Right kidney (tissue), 9 donors: ENCODE measurements at places on chromosomes 3 and 15.

- no peak for DNase-seq
Observed at GRCh38 chr3:140602781-140603180, 75.1 kb upstream of the TRIM42 start.

- no peak for DNase-seq
Observed at GRCh38 chr3:176987901-176988650, 209.2 kb downstream of the TBL1XR1 start.

GRCh38 chr3:138803006-138803653 is 31.6 kb downstream of the PIK3CB start:
- no peak for DNase-seq

GRCh38 chr15:71707230-71708050 is 102.9 kb upstream of the NR2E3 start:
- DNase-seq: no peak

DNA sequence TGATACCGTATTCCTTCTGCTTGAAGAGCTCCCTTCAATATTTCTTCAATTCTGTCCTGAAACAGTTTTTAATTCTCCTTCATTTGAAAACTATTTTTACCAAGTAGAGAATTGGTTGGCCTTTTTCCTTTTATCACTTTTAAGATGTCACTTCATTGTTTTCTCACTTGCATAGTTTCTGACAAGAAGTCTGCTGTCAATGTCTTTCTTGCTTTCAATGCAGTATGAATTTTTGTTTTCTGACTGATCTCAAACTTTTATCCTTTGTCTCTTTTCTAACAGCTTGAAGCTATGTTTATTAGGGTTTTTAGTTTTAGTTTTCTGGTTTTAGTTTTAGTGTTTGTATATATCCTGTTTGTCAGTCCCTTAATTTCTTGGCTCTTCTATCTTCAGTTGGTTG is 364.8 kb upstream of the TPRG1 start:
- DNase-seq: no peak

DNA sequence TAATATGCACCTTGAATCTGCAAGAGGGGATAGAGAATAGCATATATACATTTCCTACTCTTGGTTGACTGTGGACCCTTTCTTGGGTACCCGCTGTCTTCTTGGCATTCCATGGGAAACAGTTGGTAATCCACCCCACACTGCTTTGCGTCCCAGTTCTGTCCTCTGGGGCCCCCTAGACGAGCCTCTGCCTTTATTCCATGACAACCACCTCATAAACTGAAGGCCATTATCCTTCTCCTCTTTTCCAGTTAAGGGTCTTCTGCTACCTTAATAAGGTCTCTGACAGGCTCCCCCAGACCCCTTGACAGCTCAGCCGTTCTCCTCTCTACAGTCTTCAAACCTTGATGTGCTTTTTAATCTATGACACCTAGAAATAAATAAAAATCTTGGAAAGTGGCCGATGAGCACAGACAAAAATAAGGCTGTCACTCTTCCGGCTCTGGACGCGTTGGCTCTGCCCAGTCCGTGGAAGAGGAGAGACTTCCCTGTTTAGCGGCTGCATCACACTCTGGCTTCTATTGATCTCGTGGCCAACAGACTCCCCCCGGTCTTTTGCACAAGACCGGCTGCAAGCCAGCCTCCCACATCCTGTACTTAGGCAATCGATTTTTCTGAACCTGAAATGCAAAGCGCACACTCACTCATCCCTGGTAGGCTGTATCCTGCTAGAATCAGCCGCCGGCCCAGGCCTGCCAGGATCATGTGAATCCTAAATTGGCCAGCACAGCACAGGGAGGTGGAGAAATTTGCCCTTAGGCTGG is 251.0 kb upstream of the TLE3 start:
- no peak for DNase-seq

GRCh38 chr3:46089237-46090011 is 62.1 kb upstream of the XCR1 start:
- no peak for DNase-seq

GRCh38 chr3:122094693-122095092 is 39.5 kb downstream of the CD86 start:
- no peak for DNase-seq

DNA sequence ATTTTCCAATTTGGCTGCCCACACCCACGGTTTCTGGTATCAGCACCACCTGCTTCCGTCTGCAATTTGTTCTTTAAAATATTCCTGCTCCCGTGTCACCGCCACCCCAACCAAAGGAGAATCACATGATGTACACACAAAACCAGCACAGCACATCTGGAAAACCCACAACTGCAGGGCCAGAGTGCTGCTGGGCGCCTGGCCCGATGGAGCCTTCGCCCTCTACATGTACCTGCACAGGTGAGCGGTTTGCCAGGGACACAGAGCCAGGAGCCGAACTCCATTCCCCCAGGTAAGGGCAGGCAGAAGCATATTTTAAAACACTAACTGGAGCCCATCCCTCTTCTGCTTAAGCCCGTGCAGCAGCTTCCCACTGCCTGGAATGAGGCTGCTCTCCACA is 75.6 kb downstream of the ADAMTS17 start:
- no peak for DNase-seq

- DNase-seq: no peak
Observed at GRCh38 chr3:20589275-20589674, 403.3 kb upstream of the SGO1 start.

- peak; percentile 65 for DNase-seq
Observed at GRCh38 chr3:185942907-185943759, 5.3 kb upstream of the TRA2B start.

DNA sequence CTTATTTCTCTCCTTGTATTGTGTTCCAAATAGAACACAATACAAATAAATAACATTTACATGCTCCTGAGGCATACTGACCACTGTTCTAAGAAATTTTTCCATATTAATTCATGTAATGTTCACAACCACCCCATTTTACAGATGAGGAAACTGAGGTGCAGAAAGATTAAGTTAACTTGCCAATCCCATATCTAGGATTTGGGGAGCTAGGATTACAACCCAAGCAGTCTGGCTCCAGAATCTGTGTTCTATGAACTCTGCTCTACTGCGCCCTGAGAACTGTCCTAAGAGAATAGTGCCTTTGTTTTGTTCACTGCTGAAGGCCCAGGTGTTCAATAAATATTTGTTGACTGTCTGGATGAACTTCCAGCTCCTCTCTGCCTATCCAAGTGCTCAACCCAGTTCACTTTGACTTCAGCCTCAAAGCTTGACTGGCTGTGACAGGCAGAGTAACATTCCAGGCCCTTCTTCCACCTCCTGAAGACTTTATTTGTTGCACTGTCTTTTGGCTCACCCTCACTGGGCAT is 3.1 kb downstream of the NEK10 start:
- DNase-seq: no peak

- no peak for DNase-seq
Observed at GRCh38 chr15:59138243-59138642, 33.3 kb downstream of the CCNB2 start.

GRCh38 chr3:125194061-125194848 is 18.3 kb downstream of the SLC12A8 start:
- no peak for DNase-seq

- no peak for DNase-seq
Observed at GRCh38 chr15:87722941-87723691, 533.4 kb downstream of the NTRK3 start.
